ENCODE measurements at places on chromosomes 4 and X.
A peak's percentile ranks its signal among the peaks of the same experiment; 100 is the strongest.

GRCh38 chr4:72706684-72707083, 137.7 kb upstream of the ADAMTS3 start:
- DNase-seq = no peak

GRCh38 chrX:49165901-49166881, 3.6 kb downstream of the MAGIX start:
- peak; percentile 54 for DNase-seq

GRCh38 chrX:11781734-11782370, 23.8 kb downstream of the MSL3 start:
- no peak for DNase-seq

DNA sequence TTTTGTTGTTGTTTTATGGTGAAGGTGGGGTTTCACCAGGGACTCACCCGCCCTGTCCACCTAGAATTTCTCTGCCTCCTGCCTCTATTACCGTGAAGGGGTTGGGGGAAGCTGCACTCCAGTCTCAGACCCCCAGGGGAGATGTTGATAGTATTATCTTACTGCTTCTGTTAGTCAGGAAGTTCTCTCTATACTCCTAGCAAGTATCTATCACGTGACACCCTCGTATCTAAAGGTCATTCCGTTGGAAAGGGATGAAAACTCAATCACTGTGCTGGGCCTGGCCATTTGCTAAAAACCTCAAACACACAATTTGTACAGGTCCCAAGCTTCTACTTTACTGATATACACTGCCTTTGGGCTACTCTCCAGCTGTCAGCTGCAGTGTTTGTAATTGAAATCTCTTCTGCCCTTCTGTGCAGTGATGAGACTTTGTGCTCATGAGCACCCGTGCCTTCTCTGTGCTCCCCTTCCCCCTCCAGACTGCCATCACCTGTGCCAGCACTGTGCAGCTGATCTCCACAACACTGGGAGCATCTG, 188.5 kb upstream of the ANXA3 start:
- no peak for DNase-seq

DNA sequence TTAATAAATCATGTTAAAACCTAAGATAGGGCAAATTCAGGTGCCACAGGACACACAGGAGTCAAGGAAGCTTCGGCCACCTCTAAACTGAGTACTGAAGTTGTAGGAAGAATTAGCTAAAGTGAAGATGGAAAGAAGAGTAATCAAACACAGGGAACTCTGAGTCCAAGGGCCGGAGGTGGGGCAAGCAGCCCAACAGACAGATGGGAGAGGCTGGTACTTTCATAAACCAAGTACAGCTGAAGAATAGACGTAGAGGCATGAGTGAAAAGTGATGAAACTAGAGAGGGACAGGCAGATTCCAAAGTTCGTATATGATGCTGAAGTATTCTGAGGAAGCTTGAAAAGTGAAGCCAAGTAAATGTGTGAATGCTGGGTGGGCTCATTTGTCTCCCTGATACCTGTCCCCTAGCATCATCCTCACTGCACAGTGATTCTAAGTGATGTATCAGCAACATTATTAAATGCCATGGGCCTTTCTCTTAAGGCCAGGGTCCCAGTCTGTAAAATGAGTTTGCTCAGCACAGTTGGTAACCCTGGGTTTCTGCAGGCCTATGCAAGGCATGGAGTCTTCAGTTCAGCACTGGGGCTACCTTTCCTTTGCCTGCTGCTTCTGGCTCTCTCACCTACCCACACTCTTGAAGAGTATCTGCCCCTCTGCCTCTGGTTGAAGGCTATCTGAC, 203.3 kb downstream of the NR3C2 start:
- DNase-seq = no peak

DNA sequence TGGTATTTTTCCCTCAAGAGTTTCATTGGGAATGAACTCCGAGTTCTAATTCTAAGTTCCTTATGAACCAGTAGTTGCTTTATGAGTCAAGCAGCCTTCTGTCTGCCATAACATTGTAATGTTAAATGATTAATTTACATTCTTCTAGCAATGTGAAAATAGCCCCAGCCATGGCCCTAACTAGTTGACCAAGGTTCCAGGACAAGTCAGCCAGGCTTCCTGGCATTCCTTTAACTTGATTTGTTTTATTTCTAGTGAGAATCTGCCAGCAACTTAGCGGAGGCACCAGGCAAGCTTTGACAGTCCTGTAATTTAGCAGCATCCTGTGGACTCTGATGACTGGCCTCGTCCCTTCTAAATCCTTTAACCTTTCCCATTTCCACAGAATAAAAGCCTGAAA, 69.0 kb downstream of the GLRA2 start:
- DNase-seq = no peak

GRCh38 chr4:766559-767283, 59.2 kb downstream of the CPLX1 start:
- no peak for DNase-seq

Measured in stimulated activated CD4-positive, alpha-beta T cell treated with anti-CD3 and anti-CD28 coated beads, TNF-alpha, amount 100 ng/mL, for 48 hours (primary cell).